ENCODE measurements at places on chromosomes 12 and 14.

GRCh38 chr14:54486685-54487084 is 2.1 kb downstream of the GMFB start:
- no peak for DNase-seq

- peak; percentile 67 for DNase-seq
Measured at GRCh38 chr12:107092669-107093416, 506 bp downstream of the CRY1 start.

DNA sequence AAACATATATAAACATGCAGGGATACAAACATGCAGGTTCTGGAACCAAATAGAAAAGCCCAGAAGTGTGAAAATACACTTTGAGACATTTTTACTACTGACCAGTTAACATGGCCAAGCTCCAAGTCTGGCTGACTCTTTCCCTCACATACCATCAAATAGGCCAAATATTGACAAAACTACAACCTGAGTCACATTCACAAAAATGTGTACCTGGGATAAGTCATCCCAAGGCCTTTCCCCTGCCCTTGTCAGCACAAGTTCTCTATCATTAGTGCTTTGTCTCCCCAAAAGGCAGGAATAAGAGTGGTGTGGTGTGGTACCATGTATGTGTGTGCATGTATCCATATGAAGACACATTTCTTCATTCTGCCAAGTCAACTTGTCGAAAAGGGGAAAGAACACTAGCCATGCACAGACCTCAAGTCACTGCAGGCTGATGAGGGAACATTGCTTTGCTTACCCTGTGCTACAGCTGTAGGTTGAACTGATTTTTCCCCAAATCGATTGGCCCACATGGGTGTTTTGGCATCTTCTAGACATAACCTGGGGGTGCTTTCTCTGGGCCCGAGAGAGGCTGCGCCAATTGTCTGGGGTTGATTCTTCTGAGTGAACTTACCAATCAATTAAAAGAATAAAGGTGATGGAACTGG is 14.9 kb downstream of the HOXC4 start:
- no peak for DNase-seq

GRCh38 chr12:110578694-110579534 is 4.2 kb downstream of the PPTC7 start:
- peak; percentile 35 for DNase-seq

DNA sequence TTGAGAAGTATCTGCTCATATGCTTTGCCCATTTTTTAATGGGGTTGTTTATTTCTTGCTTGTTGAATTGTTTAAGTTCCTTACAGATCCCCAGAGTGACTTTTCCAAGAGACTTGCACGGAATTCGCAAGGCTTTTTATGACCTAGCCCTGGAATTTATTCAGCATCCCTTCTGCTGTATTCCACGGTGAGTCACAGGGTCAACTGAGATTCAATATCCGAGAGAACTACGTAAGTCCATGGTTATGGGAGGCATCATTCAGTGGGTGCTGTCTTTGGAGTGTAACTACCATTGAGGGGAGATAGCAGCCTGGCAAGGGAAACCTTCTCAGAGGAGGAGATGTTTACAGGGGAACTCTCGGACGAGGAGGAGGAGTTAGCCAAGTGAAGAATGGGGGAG is 20.9 kb upstream of the GPRC5A start:
- no peak for DNase-seq

DNA sequence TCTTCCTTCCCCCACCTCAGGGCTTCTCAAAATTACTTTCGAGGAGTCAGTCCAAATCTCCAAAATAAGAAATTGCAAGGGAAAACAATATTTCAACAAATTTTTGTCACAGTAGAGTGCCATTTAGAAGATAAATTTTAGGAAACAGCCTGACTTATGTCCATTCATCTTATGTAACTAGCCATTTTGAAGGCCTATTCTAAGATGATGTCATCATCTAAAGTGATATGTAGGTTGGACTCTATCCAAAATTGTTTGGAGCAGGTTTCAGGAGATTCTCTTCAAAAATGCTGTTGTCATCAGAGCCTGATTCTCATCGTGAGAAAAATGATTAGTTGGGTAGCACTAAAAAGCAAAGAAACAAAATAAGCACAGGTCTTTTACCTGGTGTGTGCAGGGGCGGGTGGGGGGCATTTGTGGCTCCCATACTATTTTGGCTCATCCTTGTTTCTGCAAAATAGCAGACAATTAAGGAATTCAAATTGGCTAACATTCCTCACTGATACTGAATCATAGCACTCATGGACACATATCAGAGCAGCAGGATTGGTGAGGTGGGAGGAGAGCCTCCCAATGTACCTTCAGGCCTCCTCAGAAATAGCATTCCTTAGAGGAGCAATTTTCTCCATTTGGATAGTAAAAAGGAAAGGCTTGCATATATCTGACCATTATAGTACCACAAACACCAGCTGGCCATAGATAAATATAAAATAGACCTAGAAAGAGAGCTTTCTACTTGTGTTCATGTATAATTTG is 360.9 kb upstream of the NAV3 start:
- no peak for DNase-seq

- no peak for DNase-seq
Measured at GRCh38 chr12:31020385-31021166, 53.1 kb upstream of the DDX11 start.

GRCh38 chr12:103469719-103470118 is 26.0 kb downstream of the C12orf42 start:
- DNase-seq = no peak

DNA sequence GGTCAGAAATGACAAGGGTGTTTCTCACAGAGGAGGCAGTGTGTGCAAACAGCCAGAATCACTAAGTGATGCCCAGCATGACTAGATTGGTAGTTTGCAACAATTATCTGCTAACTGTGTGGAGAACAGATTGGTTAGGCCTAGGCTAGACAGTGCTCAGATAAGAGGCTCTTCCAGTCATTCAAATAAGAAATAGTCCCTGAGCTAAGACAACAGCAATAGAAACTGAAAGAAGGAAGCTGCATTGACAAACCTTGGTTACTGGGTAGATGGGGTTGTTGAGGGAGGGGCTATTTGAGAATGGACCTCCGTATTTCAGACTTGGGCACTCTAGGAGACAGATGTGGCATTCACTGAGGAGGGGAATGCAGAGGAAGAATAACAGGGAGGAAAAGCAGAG is 255.0 kb upstream of the NPAS3 start:
- no peak for DNase-seq

GRCh38 chr14:96098309-96098998 is 59.3 kb downstream of the C14orf132 start:
- DNase-seq = no peak

- no peak for DNase-seq
Measured at GRCh38 chr12:100962086-100962712, 167.6 kb downstream of the ANO4 start.

- DNase-seq = no peak
Measured at GRCh38 chr12:65603438-65604351, 220.6 kb upstream of the HMGA2 start.

DNA sequence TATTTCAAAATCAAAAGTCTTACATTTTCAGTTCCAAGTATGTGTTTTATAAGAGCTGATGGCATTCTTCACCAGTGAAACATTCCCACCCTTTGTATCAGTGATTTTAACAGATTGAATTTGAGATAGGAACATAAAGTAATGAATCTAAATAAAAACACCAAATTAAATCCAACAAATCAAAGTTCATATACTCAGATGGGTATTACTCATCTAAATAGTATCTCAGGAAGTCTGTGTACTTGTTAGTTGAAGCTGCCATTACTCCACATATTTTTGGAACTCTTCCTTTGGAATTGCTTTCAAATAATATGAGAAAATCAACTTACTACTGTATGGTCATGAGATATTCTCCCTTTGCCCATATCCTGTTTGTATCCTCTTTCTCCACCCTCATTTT is 89.1 kb downstream of the MIA2 start:
- no peak for DNase-seq

GRCh38 chr12:33771889-33772288 is 250.4 kb upstream of the ALG10 start:
- no peak for DNase-seq

- DNase-seq = no peak
Measured at GRCh38 chr14:92676403-92677086, 71.9 kb downstream of the LGMN start.

DNA sequence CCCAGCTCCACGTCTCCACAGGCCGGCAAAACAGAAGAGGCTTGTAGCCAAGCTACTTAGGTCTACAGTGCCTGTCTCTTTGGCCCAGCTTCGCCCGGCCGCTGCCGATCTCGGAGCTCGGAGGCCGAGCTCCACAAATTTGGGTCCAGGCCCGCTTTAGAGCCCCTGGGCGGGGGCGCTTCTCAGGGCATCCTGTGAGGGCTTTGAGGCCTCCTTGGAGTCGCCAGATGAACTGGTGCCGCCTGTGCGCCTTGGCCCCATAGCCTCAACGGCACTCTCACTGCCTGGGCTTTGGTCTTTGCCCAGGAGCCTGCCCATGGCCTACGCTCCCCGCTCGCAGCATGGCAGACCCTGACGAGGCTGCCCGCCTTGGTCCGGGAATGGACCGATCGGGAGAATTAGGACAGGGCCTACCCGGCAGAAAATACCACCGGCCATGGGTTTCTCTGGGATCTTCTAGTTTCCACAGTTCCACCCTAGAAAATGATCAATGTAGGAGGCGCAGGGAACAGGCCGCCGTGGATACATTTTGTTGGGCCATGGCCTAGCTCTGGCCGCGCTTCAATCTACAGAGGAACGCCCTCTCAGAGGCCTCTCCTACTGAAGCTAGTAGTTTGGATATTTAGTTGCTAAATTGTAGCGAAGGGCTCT is 953 bp upstream of the NKX2-8 start:
- no peak for DNase-seq

- peak; percentile 79 for DNase-seq
Measured at GRCh38 chr12:53205747-53206419, 1.2 kb downstream of the ITGB7 start.

GRCh38 chr14:64995291-64995690 is 8.6 kb downstream of the FNTB start:
- no peak for DNase-seq

DNA sequence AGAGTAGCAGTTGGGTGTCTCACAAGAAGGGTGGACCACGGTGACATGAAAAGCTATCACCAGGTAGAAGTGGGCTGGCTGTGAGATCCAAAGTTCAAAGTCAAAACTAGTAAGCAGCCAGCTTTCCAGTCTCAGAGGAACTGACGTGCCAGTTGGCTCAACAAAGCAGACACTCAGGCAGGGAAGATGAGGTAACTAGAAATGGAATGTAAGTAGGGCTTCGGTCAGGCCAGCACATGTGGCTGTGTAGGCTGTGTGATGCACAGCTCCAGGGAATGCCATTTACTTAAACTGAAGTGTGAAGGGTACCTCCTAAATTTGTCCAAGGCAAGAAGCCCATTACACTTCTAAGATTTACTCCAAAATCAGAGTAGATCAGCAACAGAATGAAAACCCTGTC is 43.6 kb downstream of the PTPRR start:
- no peak for DNase-seq

GRCh38 chr14:91041450-91041849 is 19.0 kb downstream of the RPS6KA5 start:
- DNase-seq = no peak

GRCh38 chr12:64691795-64692583 is 67.2 kb downstream of the GNS start:
- DNase-seq = no peak

- no peak for DNase-seq
Measured at GRCh38 chr14:21263284-21264024, 5.8 kb downstream of the HNRNPC start.

DNA sequence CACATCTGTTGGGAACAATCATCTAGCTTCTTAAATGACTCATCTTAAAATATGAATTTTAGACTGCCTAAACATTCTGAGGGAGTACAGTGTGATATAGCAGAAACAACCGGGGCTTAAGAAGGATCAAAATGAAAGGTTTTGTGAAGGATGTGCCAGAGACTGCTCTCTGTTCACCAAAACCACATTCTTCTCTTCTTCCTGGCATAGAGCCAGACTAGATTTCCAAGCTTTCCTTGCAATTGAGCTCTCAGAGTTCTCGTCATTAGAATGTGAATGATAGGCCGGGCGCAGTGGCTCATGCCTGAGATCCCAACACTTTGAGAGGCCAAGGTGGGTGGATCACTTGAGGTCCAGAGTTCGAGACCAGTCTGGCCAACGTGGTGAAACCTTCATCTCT is 94.5 kb downstream of the LRRIQ1 start:
- no peak for DNase-seq

DNA sequence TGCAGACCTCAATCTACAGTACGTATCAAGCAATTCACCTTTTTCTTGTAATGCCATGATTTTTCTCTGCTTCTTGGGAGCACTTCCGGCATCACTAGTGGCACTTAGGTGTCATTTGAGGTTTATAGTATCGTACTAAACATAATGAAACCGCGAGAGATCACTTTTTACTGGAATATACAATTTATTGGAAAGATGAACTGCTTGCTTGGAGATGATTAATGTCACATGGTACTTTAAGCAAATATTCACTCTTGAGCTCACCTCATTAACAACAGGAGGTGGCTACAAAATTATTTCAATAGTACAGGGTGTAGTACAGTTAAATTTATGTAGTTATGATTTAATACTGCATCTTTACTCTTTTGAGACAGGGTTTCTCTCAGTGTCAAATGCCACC is 11.5 kb downstream of the FUT8 start:
- DNase-seq = no peak

- DNase-seq = no peak
Measured at GRCh38 chr12:42213023-42213422, 25.0 kb downstream of the YAF2 start.

DNA sequence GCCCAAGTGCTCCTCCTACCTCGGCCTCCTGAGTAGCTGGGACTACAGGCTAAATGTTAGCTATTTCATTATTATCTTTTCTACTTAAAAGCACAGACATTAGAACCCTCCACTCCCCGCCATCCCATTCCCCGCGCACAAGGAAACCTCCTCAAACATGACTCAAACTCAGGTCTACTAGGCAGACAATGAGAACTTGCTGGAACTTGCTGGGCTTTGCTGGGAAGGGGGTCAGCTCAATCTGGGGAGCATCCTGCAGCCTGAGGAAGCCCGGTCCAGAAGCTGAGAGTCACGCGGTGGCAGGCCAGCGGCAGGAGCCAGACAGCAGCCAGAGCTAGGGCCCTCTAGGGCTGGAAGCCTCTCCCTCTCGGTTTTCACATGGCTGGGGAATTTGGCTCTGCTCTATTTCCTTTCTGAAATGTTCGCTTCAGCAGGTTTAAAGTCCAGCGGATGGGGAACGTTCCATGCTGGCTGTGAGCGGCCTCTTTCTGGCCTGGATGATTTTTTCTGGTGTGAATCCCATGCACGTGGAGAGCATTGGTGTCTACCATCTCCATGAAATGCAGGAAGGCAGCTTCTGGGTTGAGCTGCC is 68.5 kb downstream of the SLC6A12 start:
- DNase-seq = no peak

DNA sequence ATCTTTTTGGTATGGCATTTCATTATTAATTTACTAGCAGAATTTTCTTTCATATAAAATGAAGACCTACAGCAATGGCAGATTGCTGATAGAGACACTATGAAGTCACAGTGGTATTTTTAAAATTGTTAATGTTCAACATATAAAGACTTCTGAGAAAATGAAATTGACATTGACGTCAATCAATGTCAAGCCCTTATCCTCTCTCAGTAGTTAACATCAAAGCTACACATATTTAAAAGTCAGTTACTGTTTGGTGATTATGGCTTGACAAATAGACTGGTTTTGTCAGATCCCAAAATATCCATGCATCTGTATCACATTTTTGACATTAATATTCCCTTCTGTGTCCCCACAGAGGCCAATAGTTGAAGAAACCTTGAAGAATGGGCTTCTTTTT is 1069.1 kb upstream of the SEL1L start:
- no peak for DNase-seq
